ENCODE measurements at places on chromosomes 7 and 10.
A peak's percentile ranks its signal among the peaks of the same experiment; 100 is the strongest.

GRCh38 chr10:3951993-3952392 is 167.0 kb upstream of the KLF6 start:
- no peak for DNase-seq

GRCh38 chr7:81709836-81710235 is 60.0 kb downstream of the HGF start:
- no peak for DNase-seq

- no peak for DNase-seq
Observed at GRCh38 chr7:22660732-22661131, 66.3 kb upstream of the IL6 start.

- no peak for DNase-seq
Observed at GRCh38 chr7:131454498-131454897, 101.9 kb downstream of the PODXL start.

DNA sequence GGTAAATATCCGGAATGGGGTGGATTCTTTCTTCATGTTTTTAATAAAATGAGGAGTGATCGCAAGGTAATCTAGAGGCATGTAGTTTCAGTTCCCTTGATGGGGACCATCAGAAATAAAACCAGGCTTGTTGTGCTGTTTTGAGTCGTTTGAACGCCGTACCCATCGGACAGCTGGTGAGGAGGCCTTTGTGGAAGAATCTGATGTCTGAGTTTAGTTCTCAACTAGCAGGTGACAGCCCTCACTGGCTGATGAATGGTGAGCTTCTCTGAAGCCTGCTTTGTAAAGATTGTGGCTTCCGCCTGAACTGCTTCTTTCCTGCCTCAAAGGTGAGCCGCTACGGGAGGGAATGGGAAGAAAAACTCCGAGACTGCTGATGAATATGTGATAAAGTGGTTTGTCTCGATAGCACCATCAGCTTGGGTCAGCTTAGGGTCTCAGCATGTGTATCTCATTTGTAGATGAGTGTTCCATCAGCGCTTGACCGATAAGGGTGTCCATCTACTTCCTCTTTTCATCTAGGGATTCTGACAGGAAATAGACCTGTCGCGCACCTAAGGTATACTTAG is 977 bp downstream of the TMEM248 start:
- peak; percentile 12 for DNase-seq

- DNase-seq = no peak
Observed at GRCh38 chr7:150654692-150655091, 22.5 kb upstream of the GIMAP6 start.

DNA sequence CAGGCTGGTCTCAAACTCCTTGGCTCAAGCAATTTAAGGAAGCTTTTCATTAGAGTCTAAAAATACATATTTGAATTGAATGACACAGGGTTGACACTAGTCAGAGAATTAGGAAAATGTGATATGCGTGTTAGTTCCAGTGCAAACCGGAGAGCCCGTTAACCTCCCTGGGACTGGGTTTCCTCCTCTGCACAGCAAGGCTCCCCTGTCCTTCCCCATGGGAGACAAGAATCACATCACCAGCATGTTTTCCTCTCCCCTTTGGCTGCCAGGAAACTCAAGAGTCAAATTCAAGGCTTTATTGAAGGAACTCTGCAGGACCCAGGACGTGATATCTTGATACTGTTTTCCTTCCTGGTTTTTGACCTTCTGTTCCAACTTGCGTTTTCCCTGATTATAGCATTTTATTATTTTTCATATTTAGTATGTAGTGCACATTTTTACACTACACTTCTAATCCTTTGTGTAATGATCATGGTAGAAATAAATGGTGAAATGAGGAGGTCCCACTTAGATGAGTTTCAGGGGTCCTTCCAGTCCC is 24.9 kb downstream of the GSTO2 start:
- DNase-seq = no peak

Data from CD8-positive, alpha-beta memory T cell (primary cell).